ENCODE measurements at places on chromosomes 11 and 22.

- DNase-seq = no peak
Observed at GRCh38 chr11:86506235-86506634, 131.5 kb downstream of the CCDC81 start.

- no peak for DNase-seq
Observed at GRCh38 chr22:32721328-32722180, 80.0 kb upstream of the TIMP3 start.

DNA sequence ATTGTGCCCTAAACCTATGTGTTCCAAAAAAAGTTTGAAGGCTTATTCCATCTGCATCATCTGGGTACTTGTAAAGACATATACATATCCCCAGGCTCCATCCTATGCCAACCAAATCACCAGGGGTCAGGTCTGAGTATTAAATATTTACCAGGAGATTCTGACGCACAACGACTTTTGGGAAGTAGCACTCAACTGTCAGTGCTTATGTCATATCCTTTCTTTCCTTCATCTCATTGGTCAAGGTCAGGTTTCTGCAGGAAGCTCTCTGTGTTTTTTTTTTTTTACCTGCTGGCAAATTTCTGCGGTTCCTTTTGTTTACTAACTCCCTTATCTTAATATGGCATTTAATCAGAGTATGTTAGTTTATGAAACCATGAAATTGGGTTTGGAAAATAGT is 22.5 kb upstream of the CYP2R1 start:
- DNase-seq = no peak

- DNase-seq = peak; percentile 40
Observed at GRCh38 chr11:32056438-32056837, 34.4 kb upstream of the RCN1 start.

DNA sequence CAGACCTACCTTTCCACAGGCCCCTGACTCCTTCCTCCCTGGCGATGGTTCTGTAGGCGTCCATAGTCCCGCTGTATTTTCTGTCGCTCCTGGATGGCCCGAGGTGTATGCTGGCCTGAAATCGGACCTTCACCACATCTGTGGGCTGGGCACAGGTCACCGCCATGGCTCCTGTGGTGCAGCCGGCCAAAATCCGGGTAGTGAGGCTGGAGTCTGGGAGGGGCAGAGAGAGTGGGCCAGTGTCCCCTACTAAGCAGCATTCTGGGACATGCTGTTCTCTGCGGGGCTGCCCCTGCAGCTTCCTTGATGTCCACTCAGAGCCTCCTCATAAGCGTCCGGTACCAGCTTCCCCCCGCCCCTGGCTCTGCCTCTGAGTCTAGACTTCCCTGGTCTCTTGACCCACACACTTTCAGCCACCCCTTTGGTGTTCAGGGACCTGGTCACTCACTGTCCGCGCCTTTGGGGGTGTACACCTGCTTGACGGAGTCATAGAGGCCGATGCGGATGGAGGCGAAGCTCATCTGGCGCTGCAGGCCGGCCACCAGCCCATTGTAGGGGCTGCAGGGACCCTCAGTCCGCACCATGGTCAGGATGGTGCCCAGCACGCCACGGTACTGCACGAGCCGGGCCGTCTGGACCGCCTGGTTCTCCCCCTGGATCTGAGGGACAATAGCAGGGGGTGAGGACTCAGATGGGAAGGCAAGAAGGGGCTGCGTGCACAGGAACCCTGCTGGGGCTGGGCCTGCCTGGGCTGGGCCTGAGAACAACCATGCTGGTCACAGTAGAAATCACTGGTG is 3.0 kb downstream of the UCP3 start:
- no peak for DNase-seq

Data from suppressor macrophage treated with lipopolysaccharide for 4 hours (primary cell).